ENCODE measurements at places on chromosomes 11 and 22.

DNA sequence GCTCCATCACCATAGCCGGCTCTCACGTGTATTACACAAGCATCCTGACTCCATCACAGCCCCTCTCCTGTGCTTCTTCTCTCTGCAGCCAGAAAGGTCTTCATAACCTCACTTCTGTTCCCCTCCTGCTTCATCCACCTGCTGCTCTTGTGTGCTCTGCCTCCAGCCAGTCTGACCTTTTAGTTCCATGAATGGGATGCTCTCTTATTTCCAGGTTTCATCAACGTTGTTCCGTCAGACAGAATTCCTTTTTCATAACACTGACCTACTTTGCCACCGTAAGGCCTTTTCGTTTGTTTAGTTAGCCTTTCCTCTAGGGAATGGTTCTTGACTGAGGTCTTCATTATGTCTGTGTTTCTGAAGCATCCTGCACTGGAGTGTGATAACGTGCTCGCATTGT is 18.8 kb downstream of the GRAMD1B start:
- DNase-seq, result no peak

GRCh38 chr11:80096736-80097135 is 655.9 kb upstream of the TENM4 start:
- no peak for DNase-seq

GRCh38 chr11:83220260-83220659 is 26.7 kb downstream of the ANKRD42 start:
- DNase-seq, result no peak

DNA sequence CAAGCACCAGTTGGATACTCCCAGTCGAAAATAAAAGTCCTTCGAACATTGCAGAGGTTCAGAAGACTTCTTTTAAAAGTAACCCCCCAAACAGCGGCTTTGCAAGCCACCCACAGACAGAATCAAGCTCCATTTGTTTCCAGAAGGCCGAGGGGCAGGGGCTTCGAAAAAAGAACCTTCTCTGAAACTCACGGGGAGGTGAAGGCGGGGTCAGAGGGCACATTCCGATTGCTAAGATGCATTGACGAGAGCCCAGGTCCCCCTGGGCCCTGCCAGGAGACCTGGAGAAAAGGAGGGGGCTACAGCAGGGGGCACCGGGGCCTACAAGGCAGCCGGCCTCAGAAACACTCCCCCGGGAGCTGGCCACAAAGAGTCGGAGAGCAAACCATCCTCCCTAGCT is 306.8 kb downstream of the MN1 start:
- DNase-seq, result no peak

- no peak for DNase-seq
These were observed 6.4 kb downstream of the MMP11 start for GRCh38 chr22:23779083-23779482.

GRCh38 chr11:11171285-11171684 is 181.8 kb downstream of the CSNK2A3 start:
- DNase-seq, result no peak

DNA sequence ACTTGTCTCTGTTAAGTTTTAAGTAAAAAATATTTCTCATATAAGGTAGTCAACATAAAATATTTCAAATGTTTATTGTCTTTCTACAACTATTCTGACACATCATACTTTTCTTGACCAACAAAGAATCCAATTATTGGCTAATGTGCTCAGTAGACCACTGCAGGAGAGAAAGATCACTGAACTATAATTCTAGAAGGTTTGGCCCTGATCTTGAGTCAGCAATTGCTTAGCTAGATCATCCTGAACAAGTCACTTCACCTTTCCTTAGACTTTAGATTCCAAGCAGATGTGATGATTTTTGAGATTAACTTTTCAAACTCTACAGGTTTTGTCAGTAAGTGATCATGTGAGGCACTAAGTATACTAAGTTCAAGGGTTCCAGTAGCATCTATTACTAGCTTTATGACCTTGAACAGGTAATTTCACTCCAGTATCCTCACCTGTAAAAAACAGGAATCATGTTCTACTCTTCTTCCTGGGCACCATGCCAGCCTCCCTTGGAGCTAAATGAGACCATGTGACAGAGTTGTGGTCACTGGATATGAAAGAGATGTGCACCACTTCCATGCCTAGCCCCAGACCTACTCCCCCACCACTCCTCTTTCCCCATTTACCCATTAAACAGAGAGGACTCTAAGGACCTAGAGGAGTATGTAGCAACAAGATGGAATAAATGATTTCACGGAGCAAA is 17.3 kb downstream of the PGM2L1 start:
- DNase-seq, result peak; percentile 73

GRCh38 chr11:81913793-81914192 is 819.9 kb downstream of the FAM181B start:
- DNase-seq, result no peak

DNA sequence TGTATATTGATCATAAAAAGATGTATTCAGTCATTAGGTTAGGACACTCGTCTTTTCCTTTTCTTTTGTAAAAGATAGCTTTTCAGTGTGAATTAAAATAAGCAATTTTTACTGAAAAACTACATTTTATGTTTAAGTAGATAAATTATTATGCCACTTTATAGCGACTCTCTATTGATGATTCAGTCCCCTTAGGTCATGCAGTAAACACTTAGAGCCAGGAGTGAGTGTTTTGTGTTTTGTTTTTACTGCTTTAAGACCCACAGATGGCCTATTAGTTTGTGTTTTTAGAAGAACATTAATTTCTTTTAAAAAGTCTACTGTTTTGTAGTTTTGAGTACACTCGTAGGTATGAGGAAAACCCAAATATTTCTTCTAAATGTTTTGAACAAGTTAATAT is 86.6 kb downstream of the YAP1 start:
- no peak for DNase-seq

DNA sequence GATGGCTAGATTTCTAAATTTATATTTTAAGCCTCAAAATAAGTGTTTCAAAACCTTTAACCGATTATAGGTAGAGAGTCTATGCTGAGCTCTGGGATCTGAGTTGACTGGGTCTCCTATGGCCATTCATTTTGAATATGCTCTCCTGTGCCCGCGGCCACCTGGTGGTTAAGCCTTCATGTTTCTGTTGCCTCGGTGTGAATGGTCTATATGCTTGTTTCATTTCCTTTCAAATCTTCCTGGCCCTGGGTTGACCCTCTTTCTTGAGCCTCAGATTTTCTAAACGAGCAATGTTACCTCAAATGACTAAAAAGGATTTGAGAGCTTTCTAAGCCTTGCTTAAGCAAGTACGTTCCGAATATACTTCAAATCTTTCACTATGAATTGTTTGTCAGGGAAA is 789.4 kb upstream of the KIRREL3 start:
- peak; percentile 62 for DNase-seq

- DNase-seq, result no peak
These were observed 49.8 kb upstream of the ARHGAP20 start for GRCh38 chr11:110761991-110762390.

DNA sequence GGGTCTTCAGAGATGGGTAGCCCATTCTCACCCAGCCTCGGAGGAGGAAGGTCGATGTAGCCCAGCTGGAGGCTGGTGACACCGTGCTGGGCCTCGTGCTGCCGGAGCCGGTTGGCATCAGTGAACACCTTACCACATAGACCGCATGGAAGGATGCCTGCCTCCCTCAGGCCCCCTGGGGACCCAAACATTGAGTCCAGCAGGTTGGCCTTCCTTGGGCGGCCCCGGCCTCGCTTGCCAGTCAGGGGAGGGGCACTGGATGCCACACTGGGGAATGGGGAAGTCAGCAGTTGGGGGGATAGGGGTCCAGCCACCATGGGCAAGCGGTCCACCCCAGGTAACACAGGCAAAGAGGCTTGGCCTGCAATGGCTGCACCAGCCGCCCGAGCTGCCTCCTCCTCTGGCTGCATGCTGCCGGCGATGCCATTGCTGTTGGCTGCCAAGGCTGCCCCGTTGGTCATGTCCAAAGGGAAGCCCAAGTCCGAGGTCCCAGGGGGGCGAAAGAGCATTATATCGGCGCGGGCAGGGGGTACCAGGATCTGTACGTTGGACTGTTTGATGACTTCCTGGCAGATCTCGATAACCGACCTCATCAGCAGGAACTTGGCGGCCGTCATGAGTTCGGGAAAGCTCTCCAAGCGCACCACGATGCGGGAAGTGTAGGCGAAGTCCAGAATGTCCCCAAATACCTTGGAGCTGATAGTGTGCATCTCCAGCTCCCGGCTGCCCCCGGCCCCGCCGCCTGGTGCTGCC is 1.4 kb downstream of the PATZ1 start:
- no peak for DNase-seq

DNA sequence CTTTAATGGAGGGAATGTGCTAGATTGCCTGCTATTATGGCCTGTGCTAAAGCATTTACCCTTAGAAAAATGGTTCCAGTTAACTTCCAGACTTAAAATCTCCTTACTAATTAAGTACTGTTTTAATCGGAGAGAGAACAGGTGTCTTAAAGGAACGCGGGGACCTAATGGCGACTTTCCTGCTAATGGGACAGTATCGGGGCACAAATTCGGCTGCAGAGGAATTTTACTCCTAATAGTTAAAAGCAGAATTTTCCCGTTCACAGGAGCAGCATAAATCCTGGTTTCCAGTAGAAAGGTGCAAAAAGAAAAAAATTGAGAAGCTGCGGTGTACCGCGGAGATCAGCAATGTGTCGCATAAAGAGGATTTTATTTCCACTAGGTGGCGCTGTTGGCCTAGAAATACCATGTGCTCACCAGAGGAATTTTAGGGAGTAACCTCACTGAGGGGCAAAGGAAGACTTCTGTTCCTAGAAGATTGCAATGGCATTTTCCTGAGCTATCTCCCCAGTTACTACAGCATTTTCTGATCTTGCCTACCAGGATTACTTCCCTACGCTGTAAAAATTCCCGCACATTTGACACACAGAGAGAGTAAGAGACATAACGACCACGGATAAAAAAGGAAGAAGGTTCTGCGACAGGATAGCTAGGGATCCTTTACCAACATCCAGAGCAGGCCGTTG is 44.5 kb downstream of the ZNF280B start:
- peak; percentile 53 for DNase-seq

DNA sequence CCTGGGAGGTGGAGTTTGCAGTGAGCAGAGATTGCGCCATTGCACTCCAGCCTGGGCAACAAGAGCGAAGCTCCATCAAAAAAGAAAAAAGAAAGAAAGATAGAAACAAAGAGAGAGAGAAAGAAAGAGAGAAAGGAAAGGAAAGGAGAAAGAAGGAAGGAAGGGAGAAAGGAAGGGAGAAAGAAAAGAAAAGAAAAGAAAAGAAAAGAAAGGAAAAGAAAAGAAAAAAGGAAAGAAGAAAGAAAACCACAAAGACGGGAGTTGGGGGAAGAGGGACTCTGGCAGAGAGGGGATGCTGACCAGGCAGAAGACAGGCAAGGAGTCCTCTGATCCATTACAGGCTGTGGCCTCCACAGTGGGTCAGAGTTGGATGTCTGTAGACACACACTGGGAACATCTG is 18.8 kb upstream of the SLCO2B1 start:
- DNase-seq, result no peak

DNA sequence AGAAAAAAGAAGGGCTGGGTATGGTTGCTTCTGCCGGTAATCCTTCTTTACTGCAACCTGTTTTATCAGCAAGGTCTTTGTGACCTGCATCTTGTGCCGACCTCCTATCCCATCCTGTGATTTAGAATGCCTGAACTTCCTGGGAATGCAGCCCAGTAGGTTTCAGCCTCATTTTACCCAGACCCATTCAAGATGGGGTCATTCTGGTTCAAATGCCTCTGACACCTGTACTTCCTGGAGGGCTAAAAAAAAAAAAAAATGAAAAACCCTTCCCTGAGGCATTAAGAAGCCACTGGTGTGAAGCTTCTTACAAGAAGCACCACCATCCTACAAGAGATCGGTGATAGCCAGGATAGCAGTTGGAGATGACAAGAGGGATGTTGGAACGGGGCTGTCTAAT is 54.6 kb upstream of the TREH start:
- DNase-seq, result no peak

- no peak for DNase-seq
These were observed 475.9 kb upstream of the B3GAT1 start for GRCh38 chr11:134887896-134888295.

GRCh38 chr11:21472261-21472660 is 720.6 kb upstream of the ANO5 start:
- DNase-seq, result no peak

DNA sequence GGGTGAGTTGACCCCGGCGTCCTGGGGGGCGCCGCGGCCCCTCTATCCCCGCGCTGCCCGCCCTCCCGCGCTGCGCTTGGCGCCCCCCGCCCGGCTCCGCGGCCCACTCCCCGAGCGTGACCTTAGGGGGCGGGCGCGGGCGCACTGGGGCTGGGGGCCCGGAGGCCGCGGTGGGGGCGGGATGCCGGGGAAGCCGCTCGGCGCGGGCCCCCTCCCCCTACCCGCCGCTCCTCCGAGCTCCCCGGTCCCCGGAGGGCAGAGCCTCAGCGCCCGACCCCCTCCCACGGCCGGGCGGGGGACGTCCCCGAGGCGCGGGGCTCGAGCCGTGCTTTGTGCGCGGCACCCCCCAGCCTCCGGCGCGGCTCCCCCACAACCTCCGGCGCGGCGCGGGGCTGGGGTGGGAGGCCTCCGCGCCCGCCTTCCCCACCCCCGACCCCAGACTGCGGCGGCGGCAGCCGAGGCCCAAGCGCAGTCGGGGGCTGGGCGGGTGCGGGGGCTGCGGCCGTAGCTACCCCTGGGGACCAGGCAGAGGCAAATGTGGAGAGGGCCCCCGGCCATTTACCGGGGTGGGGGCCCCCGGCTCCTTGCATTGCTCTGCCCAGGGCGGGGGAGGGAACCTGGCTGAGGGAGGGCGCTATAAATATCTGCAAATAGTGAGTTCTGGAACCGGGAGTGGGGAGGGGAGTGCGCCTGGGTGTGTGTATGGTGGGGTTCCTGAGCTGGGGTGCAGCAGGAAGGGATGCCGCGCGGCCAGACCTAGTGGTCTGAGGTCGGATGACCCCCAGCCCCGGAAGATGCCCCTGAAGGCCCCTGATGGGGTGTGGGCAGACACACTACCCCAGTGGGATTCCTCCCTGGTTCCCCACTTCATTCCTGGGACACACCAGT is 988 bp downstream of the MGAT3 start:
- DNase-seq, result no peak

DNA sequence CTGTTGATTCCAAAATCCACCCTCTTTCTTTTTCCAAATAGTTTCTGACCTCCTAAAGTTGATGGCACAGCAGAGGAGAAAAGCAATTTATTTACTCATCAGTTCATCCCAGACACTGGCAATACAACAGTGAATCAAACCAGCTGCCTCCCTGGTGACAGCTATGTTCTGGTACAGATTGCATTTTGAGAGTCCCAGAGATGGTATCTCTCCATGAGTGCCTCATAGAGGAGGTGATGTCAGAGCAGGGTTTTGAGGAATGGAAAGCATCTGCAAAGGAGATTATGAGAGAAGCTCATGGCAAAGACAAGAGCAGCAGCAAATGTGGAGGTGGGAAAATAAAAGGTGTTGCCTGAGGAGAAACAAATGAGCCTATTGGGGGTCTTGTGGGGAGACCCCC is 377.2 kb downstream of the MN1 start:
- no peak for DNase-seq

DNA sequence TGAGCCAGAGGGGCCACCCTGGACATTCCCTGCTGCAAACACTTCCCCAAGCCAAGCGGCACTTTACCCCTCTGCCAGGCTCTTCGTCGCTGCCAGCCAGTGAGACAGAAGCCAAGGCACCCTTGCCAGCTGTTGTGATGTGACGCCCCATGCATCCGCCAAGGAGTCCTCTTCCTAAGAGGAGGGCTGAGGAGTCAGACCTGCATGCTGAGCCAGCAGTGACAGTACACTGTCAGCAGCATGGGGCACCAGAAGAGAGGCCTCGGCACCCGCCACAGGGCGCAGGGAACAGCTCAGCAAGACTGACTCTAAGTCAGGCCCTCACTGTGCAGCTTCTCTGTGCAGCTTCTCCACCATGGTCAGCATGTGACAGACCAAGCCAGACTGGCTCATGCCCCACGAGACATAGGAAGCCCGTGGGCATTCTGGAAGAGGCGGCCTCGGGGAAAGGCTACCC is 26.4 kb downstream of the VPS37C start:
- DNase-seq, result no peak

All from NCI-H2081 (cell line).